ENCODE measurements at places on chromosomes 4 and X.

- DNase-seq, result peak; percentile 24
Observed at GRCh38 chr4:95061220-95061619, 303.5 kb downstream of the BMPR1B start.

DNA sequence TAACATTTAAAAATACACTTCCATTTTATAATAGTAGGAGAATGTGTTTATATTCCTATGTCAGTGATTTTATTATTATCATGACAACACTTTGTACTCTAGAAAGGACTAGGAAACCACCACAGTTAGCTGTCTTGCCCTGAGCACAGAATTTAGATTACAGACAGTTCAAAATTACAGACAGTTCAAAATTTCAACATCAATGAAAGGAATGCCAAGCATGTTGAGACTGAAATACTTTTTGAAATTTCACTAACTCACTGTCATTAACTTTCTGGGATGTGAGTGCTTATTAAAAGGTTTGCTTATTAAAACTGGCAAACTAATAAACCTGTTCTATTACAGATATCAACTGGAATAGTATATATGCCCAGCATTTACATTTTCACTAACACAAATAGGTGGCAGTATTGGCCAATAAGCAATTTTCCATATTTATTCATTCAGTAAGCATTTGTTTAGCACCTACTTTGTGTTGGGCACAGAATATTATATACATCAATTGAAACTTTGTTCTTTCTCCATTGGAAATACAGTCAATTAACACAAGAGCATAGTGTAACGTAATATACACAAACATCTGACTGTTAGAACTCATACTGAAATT, 179.4 kb downstream of the FBXW7 start:
- peak; percentile 48 for DNase-seq

DNA sequence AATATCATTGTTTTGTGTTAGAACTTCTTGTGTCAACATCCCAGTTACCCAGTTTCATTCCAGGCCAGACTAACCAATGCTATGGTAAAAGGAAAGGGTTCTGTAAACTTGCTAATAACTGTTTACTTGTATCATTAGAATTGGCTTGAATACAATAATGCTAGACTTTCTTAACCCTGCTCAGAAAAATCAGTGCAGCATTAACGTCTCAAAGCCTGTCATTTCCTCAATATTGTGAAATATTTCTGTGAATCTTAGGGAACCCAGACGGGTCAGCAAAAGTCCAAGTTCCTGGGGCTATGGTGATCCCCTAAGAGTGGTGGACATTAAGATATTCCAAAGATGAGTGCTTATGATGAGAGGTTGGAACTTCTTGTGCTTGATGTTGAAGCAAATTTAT, 541.2 kb upstream of the MAGEB18 start:
- no peak for DNase-seq

- DNase-seq, result peak; percentile 38
Observed at GRCh38 chr4:16573206-16573605, 325.2 kb downstream of the LDB2 start.

DNA sequence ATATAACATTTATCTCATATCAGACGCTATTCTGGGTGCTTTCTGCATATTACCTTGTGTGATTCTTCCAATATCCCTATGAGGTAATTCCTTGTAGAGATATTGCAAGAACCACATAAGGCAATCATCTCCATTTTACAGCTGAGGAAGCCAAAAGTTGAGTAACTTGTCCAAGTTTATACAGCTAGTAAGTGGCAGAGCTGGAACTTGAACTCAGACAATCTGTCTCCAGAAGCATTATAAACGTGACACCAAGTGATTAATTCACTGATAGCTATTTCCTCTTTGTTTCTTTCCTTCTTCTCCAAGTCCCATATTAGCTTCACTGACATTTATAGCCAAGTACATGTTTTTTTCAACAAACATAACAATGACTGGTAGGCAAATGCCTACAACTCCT, 7.3 kb downstream of the EMCN start:
- peak; percentile 72 for DNase-seq

DNA sequence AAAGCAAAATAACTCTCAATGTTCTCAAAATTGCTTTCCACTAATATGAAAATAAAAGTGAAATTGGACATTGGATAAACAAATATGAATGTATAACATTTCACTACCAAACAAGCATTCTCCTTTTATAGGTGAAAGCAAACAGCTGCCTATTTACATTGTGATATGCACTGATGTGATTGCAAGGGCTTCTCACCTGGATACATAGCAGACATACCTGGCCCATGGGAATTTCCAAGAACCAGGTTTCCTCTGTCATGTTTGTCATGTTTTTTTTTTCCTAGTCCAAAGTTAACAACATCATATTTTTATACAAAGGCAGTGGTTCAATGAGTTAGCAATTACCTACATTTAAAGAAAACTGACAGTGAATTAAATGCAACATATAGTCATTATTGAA, 228.5 kb downstream of the ANKRD50 start:
- DNase-seq, result no peak

DNA sequence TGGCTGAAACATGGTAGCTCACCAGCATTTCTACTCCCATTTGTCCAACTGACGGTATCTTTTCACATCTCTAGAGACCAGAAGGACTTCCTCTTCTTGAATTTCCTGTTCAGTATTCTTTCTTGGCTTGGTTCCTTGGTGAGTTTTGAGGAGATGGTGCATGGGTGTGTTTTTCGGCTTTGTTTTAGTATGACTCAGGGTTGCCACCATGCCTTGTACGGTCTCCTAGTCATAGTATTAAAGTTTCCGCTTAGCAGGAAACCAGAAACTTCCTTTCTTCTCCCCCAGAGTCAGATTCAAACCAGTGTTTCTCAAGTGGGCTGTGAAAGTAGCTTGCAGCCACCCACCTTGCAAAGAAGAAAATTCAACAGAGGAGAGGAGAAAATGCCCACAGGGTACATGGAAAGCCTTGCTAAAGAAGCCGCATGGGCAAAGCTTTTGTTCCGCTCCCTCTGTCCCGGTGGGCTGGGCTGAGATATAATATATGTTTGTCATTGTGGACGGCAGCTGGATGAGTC, 5.7 kb downstream of the CD99 start:
- peak; percentile 90 for DNase-seq

- no peak for DNase-seq
Observed at GRCh38 chrX:38989076-38989475, 187.8 kb downstream of the MID1IP1 start.

DNA sequence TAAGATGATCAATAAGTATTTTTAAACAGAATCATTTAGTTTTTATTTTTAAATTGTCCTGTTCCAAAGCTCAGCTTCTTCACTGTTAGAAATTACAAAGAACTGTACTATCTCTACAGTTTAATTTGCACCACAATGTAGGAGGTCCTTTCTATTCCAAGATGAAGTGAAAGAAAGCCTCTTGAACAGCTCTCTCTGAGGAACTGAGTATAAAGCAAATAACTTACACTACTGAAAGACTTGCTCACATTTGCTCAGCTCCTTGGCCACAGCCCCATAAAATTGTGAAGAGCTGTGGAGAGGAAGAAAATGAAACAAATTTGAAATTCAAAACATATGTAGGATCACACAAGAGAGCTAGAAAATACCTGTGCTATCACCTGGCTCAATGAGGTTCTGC, 68.6 kb downstream of the ENPEP start:
- DNase-seq, result no peak

- no peak for DNase-seq
Observed at GRCh38 chrX:113289503-113289902, 448.9 kb upstream of the AMOT start.

- DNase-seq, result peak; percentile 94
Observed at GRCh38 chrX:41084044-41084892, 977 bp upstream of the USP9X start.

DNA sequence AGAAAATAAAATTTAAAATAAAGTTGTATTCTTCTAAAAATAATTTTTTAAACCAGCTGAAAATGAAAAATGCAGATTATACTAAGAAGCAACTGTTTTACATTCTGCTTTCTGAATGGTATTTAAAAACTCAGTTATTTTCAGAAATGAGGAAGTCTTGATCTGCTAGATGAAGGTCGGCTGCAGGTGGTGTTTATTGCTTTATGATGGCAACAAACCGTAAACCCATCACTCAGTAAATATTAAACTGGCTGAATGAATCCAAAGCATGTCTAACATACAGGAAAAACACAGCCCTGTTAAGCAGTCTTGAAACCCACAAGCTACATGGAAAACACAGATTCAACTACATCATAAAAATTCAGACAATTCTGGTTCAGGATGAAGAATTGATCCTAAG, 29.3 kb downstream of the DYNLT3 start:
- DNase-seq, result no peak

DNA sequence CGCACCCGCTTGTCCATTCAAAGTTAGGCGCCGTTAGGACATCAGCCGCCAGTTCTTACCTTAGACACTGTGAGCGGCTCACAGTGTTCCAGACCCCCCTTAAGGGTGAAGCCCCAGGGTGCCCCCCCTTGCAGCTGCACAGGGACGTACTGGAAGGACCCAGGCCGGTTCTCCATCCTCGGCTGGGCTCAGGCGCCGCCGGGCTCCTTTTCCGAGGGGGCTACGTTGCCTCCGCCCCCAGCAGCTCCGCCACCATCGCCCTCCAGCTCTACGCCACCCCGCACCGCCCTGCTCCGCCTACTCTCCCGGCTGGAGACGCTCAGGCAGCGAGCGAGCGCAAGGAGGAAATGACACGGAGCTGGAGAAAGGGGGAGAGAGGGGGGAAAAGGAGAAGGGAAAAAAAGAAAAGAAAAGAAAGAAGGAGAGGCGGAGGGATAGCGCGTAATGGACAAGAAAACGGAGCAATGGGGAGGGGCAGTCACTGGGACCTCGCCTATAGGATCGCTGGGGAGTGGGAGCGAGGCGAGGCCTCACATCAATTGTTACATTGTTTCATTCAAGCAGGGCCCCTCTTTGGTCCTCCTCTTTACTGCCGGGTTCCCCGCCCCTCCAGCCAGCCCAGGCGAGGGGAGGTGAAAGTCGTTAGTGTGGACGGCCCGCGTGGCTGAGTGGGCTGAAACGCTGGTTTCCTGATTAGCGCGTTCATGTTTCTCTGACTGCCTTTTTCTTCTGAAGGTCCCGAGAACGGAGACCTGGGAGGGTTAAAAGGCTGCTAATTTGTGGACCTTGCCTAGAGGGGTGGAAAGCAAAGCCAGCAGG, at the start of gene SHROOM4:
TSS of gene SHROOM4 (minus strand) at position 352 of the 819 bp plus-strand sequence. CDS start at position 176, 176 bp downstream.
- DNase-seq, result peak; percentile 70

DNA sequence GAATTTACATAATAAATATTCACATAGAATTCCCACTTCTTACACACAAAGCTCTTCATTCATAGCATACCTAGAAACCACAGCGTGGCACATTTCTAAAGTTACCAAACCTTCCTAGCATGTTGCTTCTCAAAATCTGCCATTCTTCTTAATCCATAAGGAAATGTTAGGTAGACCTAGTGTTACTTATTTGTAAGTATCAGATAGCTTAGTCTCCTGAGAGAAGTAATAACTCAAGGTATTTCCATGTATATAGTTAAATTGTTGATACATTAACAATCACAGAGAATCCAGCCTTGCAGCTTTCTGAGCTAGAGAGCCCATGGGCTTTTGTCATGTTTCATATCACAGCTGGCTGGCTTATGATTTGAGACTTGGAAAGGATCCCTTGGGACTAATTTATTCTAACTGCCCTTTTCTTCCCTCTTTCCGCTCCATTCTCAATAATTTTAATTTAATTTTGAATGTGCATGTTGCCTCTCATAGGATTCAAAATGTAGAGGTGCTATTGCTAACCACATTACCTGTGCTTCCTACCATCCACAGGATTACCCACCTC, 17.6 kb downstream of the SH3RF1 start:
- DNase-seq, result no peak

- DNase-seq, result no peak
Observed at GRCh38 chrX:119954374-119954773, 10.8 kb upstream of the NKAP start.

DNA sequence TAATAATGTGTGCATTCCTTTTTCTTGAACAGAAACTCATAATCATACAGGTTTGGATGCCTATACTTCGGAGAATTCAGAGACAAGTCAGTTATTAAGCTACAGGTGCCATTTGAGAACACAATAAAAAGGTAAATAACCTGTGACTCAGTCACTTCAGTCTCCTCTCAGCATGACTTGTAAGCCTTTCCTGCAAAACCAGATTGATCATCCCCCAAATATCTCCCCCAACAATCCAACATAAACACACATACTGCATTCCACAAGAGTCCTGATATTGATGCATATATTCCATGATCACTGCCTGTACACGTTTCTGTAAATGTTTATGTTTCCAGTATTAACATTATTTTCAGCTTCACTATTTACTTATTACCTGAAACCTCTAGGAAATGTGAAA, 110.8 kb downstream of the PWWP3B start:
- DNase-seq, result no peak

- DNase-seq, result no peak
Observed at GRCh38 chr4:156837625-156838345, 133.8 kb downstream of the PDGFC start.

GRCh38 chrX:41779030-41779564, 55.1 kb downstream of the GPR82 start:
- DNase-seq, result peak; percentile 69

- DNase-seq, result peak; percentile 94
Observed at GRCh38 chr4:110869114-110869513, 246.2 kb upstream of the PITX2 start.

GRCh38 chr4:53885668-53886067, 178.7 kb downstream of the CHIC2 start:
- no peak for DNase-seq

GRCh38 chr4:99403380-99404184, 31.6 kb downstream of the ADH7 start:
- peak; percentile 48 for DNase-seq

DNA sequence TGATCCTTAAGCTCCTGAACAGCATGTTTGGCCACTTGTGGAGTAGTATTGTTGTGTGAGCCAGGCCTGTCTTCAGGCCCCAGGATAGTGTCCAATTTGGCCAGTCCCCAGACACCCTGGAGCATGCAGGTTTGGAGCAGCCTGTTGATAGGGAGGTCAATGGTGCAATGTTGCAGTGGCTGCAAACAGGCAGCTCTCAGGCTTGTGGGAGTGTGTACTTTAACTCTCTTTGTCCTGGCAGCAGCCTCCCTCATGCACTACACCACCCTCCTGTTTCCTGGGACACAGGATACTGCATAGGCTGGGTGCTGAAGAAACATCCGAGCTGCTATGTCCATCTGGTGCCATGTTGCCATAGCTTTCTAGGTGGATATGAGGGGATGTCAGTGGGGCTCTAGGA, 24.0 kb downstream of the TECRL start:
- DNase-seq, result no peak

DNA sequence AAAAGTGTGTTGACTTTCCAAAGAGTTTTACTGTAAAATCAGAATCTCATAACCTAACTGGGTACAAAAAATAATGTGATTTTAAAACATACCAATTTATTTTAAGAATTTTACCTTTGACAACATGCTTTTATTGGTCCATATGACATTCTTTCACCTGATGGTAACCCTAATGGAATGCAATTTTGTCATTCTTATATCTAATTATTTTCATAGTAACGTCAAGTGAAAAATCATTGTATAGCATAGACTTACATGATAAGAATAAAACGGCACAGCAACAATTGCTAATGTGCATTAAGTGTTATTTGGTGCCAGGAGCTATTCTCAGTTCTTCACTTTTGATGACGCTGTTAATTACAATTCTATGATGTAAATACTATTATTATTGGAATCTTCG, 13.6 kb downstream of the UNC5C start:
- DNase-seq, result no peak

- no peak for DNase-seq
Observed at GRCh38 chr4:173573286-173573685, 43.3 kb upstream of the HAND2 start.

GRCh38 chr4:24837336-24837735, 42.0 kb downstream of the SOD3 start:
- no peak for DNase-seq

- DNase-seq, result peak; percentile 12
Observed at GRCh38 chr4:6727943-6728250, 11.9 kb downstream of the BLOC1S4 start.

- DNase-seq, result no peak
Observed at GRCh38 chr4:110489901-110490508, 14.1 kb downstream of the ENPEP start.
